ENCODE measurements at places on chromosomes 2 and 18.

GRCh38 chr18:79107886-79108285 is 38.7 kb downstream of the ATP9B start:
- DNase-seq: no peak

DNA sequence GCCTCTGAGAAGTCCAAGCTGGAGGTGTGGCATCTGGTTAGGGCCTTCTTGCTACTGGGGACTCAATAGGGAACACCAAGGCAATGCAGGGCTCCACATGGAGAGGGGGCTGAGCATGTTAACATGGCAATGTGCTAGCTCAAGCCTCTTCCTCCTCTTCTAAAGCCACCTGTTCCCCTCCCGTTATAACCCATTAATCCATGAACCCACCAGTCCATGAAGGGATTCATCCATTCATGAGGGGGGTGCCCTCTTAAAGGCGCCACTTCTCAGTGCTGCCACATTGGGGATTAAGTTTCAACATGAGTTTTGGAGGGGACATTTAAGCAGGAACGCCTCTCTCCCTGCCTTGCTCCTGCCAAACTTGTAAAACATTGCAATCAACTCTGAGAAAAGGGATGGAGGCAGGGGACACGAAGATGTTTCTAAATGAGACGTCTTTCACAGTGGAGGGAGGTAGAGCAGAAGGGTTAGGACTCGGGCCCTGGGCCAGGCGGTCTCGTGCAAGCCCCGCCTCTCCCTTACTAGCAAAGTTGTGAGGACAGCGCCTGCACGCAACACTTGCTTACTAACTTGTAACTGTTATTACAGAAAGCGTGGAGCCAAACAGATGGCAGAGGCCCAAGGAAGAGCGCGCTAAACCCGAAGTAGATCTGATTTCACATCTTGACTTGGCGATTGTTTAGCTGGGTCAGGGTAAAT is 118.2 kb upstream of the ZNF516 start:
- DNase-seq: no peak

DNA sequence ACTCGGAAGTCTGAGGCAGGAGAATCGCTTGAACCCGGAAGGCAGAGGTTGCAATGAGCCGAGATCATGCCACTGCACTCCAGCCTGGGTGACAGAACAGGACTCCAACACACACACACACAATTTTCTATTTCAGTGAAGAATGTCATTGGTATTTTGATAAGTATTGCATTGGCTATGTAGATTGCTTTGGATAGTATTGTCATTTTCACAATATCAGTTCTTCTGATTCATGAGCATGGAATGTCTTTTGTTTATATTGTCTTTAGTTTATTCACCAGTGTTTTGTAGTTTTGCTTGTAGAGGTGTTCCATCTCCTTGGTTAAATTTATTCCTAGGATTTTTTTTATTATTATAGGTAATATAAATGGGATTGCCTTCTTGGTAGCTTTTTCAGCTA is 693.4 kb upstream of the SYT4 start:
- DNase-seq: no peak

- no peak for DNase-seq
Measured at GRCh38 chr2:181937473-181937872, 45.9 kb downstream of the ITPRID2 start.

DNA sequence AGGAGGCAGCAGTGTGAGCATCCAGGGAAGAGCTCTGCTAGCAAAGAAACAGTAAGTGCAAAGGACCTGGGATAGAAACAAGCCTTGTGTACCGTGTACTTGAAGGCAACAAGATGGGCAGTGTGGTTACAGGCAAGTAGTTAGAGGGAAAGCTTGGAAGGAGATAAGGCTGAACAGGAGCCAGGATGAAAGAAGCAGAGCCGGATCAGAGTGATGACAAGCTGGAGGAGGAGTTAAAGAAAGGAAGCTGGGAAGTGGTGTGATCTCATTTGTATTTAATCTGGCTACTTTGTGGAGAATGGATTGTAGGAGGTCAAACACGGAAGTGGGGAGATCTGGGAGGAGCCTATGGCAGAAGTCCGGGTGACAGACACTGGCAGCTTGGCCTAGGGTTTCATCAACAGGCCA is 44.7 kb upstream of the VPS54 start:
- no peak for DNase-seq
